ENCODE measurements at places on chromosomes 1 and 21.

GRCh38 chr1:115121793-115122192, 32.5 kb upstream of the TSPAN2 start:
- no peak for DNase-seq

DNA sequence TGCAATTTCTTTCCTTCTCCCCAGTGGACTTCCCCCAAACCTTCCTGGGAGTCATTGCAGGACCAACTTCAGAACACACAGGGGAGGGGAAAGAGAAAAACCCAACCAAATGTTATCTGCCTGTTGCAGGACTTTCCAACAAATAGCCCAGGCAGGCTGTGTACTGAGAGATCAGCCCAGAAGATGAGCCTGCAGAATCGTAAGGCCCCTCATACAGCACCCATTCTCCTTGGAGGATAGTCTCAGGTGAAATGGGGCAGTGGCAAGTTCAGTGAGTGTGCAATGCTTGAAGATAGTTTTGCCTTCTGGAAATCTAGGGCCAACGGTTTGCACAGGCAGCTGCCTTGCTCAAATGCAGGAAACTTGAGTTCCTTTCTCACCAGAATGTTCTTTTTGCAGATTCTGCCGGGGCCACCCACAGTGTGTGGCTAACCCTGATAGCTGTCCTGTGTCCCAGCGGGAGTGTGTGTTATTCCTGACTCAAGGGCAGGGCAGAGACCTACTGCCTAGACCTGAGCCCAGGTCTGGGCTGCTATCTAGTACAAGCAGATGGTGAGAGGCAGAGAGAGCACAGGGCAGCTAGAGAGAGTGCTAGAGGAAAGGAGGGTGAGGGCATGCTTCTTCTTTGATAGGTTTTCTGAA, 48.8 kb downstream of the GADD45A start:
- DNase-seq = no peak

- DNase-seq = no peak
These were observed 10.5 kb downstream of the CERS2 start for GRCh38 chr1:150964164-150964489.

DNA sequence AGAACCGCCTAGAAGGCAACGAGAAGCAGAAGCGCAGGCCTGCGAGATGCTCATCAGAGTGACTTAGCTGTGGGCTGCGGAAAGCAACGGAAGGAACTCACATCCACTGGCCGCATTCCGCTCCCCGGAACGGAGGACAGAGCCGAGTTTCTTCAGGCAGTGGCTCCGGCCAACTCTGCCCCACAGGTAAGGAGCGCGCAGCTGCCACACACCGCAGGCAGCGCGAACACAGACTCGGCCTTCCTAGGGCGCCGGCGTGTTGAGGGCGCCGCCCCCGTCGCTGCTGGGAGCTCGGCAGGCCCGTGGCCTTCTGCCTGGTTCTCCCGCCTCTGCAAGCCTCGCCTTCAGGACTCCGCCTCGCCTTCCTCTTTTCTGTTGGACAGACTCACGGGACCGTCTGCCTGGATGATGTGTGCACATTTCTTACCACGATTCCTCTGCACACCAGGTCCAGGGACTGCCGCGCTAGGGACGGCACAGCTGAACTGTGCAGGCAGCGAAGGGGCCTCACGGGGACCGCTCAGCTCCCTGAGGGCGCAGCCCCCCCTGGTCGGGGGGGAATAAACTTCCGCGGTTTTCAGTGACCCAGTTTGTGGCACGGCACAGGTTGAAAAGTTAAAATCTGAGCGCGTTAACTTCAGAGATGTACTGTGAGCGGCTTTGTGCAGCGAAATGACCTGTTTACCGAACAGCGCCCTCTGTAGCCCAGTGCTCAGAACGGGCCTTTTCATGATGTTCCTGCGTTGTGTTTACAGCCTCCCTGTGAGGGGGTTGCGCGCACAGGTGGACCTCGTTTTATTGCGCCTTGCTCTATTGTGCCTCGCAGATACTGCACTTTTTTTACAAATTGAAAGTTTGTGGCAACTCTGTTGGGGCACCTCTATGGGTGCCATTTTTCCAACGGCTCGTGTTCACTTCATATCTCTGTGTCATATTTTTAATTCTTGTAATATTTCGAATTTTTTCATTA, 15.8 kb downstream of the TCP10L start:
- peak; percentile 94 for DNase-seq

DNA sequence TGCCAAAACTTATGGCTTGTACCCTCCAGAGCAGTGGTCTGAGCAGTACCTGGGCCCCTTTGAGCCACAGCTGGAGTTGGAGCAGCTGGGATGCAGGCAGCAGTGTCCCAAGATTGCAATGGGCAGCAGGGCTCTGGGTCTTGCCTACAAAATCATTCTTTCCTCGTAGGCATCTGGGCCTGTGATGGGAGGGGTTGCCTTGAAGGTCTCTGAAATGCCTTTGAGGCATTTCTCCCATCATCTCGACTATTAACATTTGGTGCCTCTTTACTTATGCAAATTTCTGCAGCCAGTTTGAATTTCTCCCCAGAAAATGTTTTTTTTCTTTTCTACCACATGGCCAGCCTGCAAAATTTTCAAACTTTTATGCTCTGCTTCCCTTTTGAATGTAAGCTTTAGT, 31.0 kb upstream of the TSPAN2 start:
- no peak for DNase-seq

DNA sequence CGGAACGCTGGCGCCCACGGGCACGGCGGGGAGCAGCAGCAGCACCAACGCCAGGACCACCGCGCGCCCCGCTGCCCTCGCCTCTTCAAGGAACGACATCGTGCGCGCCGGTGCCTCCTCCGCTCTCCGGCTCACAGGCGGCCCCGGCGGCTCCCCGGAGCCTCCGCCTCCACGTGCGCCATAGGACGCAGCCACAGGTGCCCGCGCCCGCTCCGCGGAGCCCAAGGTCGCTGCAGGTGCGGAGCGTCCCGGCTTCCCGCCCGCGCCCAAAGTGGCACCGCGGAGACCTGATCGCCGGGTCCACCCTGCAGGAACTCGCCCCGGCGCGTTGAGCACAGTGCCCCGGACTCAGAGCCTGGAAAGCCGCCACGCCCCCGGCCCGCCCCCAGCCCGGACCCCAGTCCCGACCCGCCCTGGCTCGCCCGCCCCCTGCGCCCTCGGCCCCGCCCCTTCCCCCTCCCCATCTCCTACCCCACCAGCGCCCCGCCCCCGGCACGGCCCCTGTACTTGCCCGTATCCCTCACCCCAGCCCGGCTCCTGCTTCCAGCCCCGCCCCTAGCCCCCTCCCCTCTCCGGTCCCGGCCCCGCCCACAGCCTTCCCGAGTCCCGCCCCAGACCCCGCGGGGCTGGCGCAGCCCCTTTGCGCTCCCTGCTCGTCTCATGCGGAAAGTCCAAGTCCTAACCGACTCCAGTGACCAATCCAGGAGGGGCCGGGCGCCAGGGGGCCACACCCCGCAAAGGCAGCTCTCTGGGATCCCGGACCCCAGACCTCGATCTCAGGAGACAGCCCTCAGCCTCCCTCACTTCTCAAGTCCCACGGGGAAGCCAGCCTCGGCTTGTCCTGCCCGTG, at the start of gene MEGF6:
Gene MEGF6, minus strand, starts transcription at position 339 of the 850 bp plus-strand sequence. Its CDS starts 240 bp downstream, at position 99.
- peak; percentile 77 for DNase-seq

GRCh38 chr1:98515744-98516143, 145.8 kb upstream of the SNX7 start:
- no peak for DNase-seq

DNA sequence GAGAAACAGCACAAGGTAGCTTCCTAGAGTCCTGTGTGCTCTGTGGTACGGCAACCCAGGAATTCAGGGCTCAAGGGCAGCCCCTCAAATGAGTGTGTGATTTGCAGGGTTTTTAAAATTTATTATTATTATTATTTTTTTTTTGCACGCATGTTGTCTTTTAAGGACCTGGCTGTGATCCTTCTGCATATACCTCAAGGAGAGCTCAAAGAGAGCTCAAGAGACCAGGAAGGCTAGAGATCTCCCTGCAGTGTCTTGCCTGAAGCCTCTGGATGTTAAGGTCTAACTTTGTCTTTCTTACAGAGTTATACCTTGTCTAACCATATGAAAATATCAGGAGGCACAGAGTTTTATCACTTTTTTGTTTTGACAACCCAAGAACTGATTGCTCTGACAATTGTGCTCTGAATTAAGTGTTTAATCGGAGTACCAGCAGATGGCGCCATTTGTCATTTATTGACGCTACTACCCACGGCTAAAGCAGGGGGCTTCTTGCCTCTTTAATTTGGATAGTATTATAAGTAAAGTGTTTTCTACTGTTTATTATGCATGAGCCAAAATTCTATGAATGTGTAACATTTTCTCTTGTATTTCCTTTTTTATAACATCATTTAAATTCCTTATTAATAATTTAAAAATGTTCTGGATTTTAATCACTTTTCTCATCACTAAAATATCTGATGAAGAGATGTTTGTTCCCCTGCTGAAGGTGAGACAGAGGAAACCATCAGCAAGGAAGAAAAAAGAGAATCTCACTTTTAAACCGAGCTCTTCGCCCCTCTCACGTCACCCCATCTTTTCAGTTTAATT, 35.8 kb upstream of the LMO4 start:
- DNase-seq = peak; percentile 75

DNA sequence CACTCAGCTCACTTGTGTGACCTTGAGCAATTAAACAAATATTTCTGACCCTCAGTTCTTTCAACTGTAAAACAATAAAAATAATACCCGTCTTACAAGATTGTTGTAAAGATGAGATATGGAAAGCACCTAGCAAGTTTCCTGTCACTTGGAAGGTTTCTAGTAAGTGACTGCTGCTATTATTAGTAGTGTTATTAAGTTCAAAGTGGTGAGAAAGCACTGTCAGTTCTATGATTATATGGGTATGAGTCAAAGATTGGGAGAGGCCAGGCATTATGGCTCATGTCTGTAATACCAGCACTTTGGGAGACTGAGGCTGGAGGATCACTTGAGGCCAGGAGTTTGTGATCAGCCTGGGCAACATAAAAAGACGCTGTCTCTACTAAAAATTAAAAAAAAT, 145.4 kb downstream of the C1orf21 start:
- DNase-seq = no peak

DNA sequence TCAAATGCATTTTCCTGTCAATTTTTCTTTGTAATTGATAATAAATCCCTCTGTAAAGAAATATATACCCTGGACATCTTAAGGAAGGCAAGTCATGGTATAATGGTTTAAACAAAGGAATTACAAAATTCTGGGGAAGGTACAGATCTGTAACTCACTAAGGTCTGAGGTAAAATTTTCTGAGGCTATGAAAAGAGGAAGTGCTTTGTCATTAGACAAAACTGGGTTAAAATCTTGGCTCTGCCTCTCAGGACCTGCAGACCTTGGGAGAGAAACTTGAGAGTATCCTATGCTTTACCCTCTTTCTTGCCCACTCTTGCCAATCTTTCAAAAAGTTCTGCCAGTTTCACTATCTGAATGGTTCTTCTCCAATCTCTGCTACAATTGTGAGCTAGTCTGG, 26.8 kb upstream of the BEND5 start:
- DNase-seq = no peak

DNA sequence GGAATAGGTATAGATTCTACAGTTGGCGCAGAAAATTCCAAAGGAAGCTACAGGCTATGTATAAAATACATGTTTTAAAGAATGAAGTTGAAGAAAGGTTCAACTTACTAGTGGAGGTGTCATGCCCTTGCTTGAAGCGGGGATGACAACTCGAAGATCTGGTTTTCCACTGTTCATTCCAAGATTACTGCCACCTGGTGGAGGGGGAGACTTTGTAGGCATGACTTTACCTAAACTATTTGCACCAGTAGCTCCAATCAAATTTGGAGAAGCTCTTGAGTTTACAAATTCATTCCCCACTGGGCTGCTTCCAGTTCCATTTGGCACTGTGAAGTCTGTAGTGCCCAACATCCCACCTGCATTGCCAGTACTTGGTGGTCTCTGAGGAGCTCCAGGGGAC, 81.7 kb downstream of the AXDND1 start:
- peak; percentile 19 for DNase-seq

- no peak for DNase-seq
These were observed 206.0 kb downstream of the CAMTA1 start for GRCh38 chr1:6991266-6991665.

GRCh38 chr1:173347282-173347818, 129.8 kb upstream of the PRDX6 start:
- no peak for DNase-seq

- DNase-seq = no peak
These were observed 152.0 kb downstream of the ZSCAN20 start for GRCh38 chr1:33624261-33624990.

- no peak for DNase-seq
These were observed 49.9 kb downstream of the SNX27 start for GRCh38 chr1:151661751-151662150.

- DNase-seq = no peak
These were observed 76.1 kb downstream of the AGO3 start for GRCh38 chr1:36006941-36007500.

- DNase-seq = no peak
These were observed 22.2 kb upstream of the ITPKB start for GRCh38 chr1:226761322-226761721.

DNA sequence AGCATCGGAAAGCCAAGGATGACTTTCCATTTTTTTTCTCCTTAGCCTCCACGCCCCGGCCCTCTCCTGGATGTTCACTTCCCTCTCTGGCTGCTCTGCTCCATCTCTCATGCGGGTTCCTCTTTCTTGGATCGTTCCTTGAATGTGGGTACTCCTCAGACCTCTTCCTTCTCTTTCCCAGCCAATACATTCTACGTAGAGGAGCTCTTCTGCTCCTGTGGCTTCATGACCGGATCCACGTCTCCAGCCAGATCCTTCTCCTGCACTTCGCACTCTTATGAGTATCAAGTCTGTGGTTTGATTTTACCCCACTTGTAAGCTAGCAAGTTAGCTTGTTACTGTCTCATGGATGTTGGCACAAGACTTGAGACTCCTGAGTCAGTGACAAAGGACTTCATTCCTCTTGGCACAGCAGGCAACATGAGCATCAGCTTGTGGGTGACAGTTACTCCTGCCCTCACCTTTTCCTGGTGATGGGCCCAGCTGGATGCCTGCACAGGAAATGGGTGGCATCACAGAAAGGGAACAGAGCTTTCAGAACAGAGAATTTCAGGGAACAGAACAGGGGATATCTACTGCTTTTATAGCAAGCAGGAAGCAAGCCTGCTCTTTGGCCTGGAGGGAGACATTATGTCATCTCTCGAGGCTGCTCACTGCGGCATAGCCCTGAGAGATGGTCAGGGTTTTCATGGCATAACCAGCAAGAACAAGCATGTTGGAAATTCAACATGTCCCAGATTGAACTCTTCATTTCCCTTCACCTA, 100.1 kb upstream of the KIF26B start:
- DNase-seq = no peak

DNA sequence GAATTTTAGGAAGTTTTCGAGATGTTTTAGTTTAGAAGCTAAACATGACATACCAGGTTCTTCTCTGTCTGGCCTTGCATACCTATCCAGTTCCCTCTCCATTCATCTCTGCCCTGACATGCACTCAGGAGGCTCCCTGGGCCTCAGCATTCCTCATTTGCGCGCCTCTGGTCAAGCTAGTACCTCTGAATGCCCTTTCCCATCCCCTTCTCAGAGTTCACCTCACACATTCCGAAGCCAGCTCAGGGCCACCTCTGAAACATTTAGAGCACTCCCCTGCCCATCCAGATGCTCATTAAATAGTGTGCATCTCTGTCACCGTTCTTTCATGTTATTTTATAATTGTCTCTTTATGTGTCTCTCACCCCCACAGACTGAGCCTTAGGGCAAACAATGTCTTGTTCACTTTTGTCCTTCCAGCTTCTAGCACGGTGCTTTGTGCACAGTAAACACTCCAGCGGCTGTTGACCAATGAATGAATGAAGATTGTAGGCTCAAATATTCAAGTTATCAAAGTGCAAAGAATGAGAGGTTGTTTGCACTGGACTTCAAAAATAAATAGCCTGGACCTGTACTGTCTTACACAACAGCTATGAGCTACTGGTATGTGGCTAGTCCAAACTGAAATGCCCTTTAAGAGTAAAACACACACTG, 1.2 kb upstream of the DHCR24 start:
- DNase-seq = no peak

Data from NCI-H1417 (cell line).